ENCODE measurements at places on chromosomes 5 and 9. TPM values are rescaled to one million over a fixed set of nuclear protein-coding genes. Genes with fewer than 3 reads are reported as not detected.

GRCh38 chr9:6923086-6923485, 165.3 kb downstream of the KDM4C start:
- no peak overlapping the region for H3K4me3 ChIP-seq
- peaks cover 29% of the 10 kb centered on the region for H3K4me1 ChIP-seq
- H3K27me3 ChIP-seq = no peaks in the 10 kb centered on the region

DNA sequence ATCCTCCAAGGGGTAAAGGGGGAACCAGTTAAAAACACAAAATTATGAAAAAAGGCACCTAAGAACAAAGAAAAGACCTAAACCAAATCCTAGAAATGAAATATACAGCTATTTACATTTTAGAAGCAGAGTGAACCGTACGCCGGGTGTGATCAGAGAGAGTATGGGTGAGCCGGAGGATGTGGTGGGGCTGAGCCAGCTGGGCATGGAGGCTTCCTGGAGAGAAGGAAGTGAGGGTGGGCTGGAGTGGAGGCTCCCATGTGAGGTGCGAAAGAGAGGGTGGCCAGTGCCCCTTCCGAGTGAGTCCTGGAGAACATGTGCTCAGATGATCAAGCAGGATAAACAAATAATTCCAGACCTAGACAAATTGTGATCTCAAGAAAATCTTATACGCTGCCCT, 111.6 kb downstream of the CACNA1B start:
- no peak for DNase-seq
- no peaks in the 10 kb centered on the region for H3K4me1 ChIP-seq
- H3K4me3 ChIP-seq = no peak overlapping the region
- H3K27ac ChIP-seq = no peak overlapping the region
- peaks cover 5% of the 10 kb centered on the region for H3K27me3 ChIP-seq

DNA sequence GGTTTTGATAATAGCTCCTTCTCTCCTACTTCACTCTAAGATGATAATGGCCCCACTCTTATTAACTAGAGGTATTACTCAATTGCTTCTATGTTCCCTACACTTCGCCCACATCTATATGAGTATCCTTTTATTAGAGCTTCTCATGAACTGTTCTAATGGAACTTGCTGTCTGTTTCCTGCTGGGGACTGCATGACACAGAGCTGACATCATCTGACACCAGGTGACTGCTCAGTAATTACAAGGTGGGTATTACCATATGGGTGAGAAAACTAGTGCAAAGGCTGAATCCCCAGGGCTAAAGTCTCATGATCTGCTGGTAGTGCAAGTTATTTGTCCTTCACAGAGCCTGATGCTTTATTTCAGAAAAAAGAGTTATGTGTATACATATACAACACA, 146.2 kb upstream of the PLCXD3 start:
- no peak overlapping the region for H3K4me3 ChIP-seq
- no peaks in the 10 kb centered on the region for H3K4me1 ChIP-seq

DNA sequence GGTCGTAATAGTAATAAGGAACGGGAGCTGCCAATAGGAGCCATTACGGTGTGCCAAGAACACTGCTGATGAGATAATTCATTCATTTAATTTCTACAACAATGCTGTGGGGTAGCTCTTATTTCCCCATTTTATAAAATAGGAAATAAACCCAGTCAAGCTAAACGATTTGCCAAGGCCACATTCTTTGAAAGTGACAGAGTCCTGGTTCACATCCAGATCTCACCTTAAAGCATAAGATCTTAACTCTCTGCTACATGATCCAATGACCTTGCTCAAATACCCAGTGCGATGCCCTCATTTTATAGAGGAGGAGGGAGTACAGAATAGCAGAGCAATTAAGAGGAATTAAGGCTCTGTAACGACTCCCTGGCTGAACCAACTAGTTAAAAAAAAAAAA, 5.0 kb downstream of the PDE6A start:
- H3K27me3 ChIP-seq = no peaks in the 10 kb centered on the region
- peaks cover 41% of the 10 kb centered on the region for H3K4me1 ChIP-seq
- no peak overlapping the region for H3K27ac ChIP-seq
- no peak overlapping the region for H3K4me3 ChIP-seq
- H3K36me3 ChIP-seq = no peaks in the 10 kb centered on the region

- H3K4me3 ChIP-seq = no peak overlapping the region
- no peaks in the 10 kb centered on the region for H3K36me3 ChIP-seq
- peaks cover 6% of the 10 kb centered on the region for H3K27me3 ChIP-seq
- peaks cover 4% of the 10 kb centered on the region for H3K4me1 ChIP-seq
Measured at GRCh38 chr5:133340822-133341221, 271.5 kb downstream of the FSTL4 start.

- no peak overlapping the region for H3K27ac ChIP-seq
- H3K27me3 ChIP-seq = peaks cover 23% of the 10 kb centered on the region
- peaks cover 2% of the 10 kb centered on the region for H3K4me1 ChIP-seq
- no peak for DNase-seq
Measured at GRCh38 chr9:89952401-89952800, 347.6 kb downstream of the GADD45G start.

DNA sequence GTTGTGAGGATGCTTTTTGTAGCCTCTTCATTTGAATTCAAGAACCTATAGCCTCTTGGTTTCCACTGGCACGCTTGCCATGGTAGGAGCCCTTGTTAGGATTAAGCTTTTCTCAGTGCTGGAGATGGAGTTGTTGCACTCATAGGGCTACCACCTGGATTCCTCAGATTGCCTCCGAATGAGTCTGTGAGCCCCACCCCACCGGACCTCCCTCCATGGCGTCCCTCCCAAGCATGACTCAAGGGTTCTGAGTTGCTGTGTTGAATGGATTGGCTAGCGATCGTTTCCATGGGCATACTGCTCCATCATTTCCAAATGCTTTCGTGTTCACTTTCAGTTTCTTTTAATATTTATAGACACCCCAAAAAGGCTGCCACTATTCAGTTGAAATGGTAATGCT, 69.9 kb downstream of the DAPK1 start:
- H3K36me3 ChIP-seq = peaks cover 18% of the 10 kb centered on the region
- no peak overlapping the region for H3K4me3 ChIP-seq
- H3K27me3 ChIP-seq = no peaks in the 10 kb centered on the region
- H3K4me1 ChIP-seq = peaks cover 84% of the 10 kb centered on the region
- no peak for DNase-seq

The FAM219A gene
- 17.5 TPM for total RNA-seq

DNA sequence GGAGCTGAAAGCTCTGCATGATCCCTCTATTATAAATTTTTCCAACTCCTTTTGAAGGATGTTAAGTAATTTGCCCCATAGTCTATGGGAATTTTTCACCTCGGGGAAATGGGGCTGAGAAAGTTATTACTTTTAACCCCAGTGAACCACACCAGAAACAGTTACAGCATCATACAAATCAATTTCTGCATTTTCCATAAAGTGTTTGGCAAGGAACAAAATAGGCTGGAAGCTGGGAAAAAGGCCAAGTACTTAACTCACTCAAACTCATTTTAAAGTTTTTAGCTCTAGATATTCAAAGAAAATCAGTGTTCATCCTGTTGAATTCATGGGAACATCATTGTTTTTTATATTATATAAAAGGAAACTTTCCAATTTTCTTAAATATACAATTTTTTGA, 160.9 kb downstream of the SH3GL2 start:
- no peak overlapping the region for H3K4me3 ChIP-seq
- peaks cover 3% of the 10 kb centered on the region for H3K27me3 ChIP-seq
- no peaks in the 10 kb centered on the region for H3K36me3 ChIP-seq
- DNase-seq = no peak
- no peak overlapping the region for H3K27ac ChIP-seq

The SLC28A3 gene
- 0.55 TPM for total RNA-seq

The SELENOP gene
- 86.3 TPM for total RNA-seq

DNA sequence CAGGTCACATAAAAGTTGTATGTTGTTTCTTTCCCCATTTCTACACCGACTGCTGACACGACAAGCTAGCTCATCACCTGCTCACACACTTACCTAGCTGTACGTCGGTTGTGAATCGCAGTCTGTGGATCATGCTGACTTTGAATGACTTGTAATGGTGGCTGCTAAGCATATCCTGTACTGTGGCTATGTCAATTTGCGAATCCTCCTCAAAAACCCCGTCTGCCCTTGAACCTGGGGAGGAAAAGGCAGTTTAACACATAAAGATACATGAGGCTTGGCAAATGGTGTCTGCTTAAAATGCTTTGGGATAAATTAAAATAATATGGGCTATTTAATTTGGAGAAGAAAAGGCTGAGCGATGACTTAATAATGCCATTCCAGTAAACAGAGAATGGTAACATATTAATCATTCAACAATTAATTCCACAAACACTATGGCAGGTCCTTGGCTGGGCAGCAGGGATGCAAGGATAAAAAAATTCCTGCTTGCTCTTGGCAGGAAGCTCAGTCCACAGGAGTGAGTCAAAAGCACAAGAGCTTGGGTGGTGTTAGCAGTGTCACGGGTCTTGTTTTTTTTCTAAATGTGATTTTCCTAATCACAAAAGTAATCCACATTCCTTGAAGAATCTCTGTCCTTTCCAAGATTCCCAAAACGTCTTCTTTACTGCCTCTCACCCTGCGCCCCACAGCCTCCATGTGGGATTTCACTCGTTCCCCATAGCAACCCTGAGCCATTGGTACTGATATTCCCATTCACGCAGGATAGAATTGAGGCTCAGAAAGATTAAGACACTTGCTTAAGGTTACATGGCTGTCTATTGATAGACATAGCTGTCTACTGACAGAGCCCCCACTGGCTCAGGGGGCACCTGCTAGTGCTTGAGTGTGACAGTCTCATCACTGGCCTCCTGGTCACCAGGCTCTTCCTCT, 222.4 kb downstream of the MAPKAP1 start:
- no peak overlapping the region for H3K4me3 ChIP-seq
- no peak for DNase-seq
- H3K36me3 ChIP-seq = peaks cover 11% of the 10 kb centered on the region
- no peak overlapping the region for H3K27ac ChIP-seq
- peaks cover 8% of the 10 kb centered on the region for H3K4me1 ChIP-seq

The CTXN3 gene
- not detected for total RNA-seq

GRCh38 chr9:121398374-121398773, 28.3 kb upstream of the STOM start:
- no peak for DNase-seq
- H3K27me3 ChIP-seq = no peaks in the 10 kb centered on the region
- no peaks in the 10 kb centered on the region for H3K4me1 ChIP-seq
- no peak overlapping the region for H3K27ac ChIP-seq
- H3K36me3 ChIP-seq = peaks cover 1% of the 10 kb centered on the region

DNA sequence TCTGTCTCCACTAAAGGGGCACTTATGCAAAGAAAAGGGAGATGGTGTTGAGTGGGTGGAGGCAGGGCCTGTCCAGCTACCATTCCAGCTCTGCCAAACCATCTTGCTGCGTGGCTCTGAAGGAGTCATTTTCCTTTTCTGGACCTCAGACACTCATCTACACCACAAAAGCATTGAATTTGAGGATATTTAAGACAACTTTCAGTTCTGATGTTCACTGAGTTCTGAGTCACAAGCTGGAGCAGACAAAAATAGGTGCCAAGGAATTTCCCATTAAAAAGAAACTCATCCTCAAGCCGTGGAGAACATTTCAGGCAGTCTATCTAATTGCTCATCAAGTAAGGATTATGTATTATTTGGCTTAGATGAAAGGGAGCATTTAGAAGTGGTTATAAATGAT, 195.0 kb upstream of the TBC1D2 start:
- peaks cover 6% of the 10 kb centered on the region for H3K4me1 ChIP-seq
- H3K4me3 ChIP-seq = no peak overlapping the region
- no peak for DNase-seq
- H3K27me3 ChIP-seq = peaks cover 5% of the 10 kb centered on the region
- no peaks in the 10 kb centered on the region for H3K36me3 ChIP-seq

GRCh38 chr9:112530751-112531205, 44.2 kb downstream of the KIAA1958 start:
- H3K27me3 ChIP-seq = no peaks in the 10 kb centered on the region
- peaks cover 24% of the 10 kb centered on the region for H3K4me1 ChIP-seq
- H3K36me3 ChIP-seq = peaks cover 4% of the 10 kb centered on the region
- H3K4me3 ChIP-seq = no peak overlapping the region
- DNase-seq = no peak

DNA sequence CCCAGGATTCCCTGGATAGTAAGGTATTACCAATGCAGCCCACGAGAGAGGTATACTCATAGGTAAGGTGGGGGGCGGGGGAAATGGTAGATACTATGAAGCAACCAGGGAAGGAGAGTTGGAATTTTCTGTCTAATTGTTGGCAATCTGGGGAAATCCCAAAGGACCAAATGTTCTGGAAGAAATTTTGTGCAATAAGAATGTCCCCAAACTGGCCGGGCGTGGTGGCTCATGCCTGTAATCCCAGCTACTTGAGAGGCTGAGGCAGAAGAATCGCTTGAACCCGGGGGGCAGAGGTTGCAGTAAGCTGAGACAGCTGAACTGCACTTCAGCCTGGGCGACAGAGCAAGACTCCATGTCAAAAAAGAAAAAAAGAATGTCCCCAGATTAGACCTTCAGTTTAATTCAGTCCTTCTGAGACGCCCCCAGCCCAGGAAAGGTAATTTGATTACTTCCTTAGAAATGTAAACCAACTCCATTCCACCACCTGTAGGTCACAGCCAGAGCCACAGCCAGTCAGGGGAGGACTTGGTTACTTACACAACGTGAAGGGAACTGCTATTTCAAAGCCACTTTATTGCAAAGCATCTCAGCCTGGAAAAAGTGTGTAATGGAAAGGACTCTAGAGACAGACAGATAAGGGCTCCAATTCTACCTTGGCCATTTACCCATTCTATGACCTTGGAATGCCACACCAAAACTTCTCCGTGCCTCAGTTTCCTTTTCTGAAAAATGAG, 50.0 kb upstream of the KLF4 start:
- H3K27me3 ChIP-seq = peaks cover 92% of the 10 kb centered on the region
- H3K4me3 ChIP-seq = no peak overlapping the region
- peaks cover 3% of the 10 kb centered on the region for H3K4me1 ChIP-seq
- no peaks in the 10 kb centered on the region for H3K36me3 ChIP-seq

- peaks cover 23% of the 10 kb centered on the region for H3K36me3 ChIP-seq
- no peak for DNase-seq
- H3K4me3 ChIP-seq = no peak overlapping the region
- peaks cover 6% of the 10 kb centered on the region for H3K4me1 ChIP-seq
- no peaks in the 10 kb centered on the region for H3K27me3 ChIP-seq
Measured at GRCh38 chr9:112047538-112048066, 127.5 kb downstream of the SUSD1 start.

The LPAR1 gene
- 16.2 TPM for total RNA-seq

- H3K4me3 ChIP-seq = no peak overlapping the region
- no peaks in the 10 kb centered on the region for H3K4me1 ChIP-seq
- no peaks in the 10 kb centered on the region for H3K36me3 ChIP-seq
Measured at GRCh38 chr5:380701-381309, 59.3 kb downstream of the AHRR start.

The ALDH7A1 gene
- total RNA-seq = 233 TPM

The EIF4E1B gene
- not detected for total RNA-seq

DNA sequence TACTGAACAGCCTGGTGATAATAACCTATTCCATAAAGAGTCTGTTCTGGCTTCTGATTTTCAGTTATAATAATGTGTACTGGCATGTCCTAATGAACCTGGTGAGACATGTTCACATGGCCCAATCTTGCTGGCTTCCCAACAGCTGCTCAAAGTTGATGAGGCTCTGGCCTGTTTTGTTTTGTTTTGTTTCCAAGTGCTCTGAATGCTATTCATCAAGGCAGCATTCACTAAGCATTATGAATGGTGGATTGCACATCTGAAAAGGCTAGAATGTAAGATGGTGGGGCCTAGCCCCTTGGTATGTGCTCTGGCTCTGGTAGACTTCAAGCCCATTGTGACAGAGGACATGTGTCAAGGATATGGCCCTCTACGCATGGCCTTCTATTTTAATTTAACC, 388.5 kb downstream of the PSAT1 start:
- no peak for DNase-seq
- peaks cover 2% of the 10 kb centered on the region for H3K27me3 ChIP-seq
- no peaks in the 10 kb centered on the region for H3K36me3 ChIP-seq

The CNTLN gene
- 7.8 TPM for total RNA-seq
